Stimulated activated CD8-positive, alpha-beta memory T cell treated with anti-CD3 and anti-CD28 coated beads, Interleukin-12 subunit alpha, Interleukin-12 subunit beta, amount 100 ng/mL, for 4 hours (primary cell): ENCODE measurements at places on chromosomes 16 and 17.

DNA sequence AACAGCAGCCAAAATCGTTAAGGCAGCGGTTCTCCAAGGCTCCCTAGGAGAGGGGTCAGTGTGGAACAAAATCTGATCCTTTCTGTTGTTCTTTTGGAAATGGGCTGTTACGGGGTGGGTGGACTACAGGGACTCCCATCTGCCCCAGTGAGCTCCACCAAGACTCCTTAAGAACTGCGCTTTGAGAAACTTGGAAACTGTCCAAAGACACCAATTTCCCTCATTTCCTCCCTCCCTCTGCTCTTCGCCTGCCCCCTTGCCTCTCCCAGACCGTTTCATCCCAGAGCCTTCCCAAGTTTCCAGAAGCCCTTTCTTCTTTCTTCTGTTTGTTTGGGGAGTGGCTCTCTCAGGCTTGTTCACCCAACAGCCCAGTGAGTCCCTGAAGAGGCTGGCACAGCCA is 205.4 kb downstream of the COPRS start:
- DNase-seq: no peak

GRCh38 chr16:88868974-88869672 is 2.7 kb upstream of the PABPN1L start:
- no peak for DNase-seq

DNA sequence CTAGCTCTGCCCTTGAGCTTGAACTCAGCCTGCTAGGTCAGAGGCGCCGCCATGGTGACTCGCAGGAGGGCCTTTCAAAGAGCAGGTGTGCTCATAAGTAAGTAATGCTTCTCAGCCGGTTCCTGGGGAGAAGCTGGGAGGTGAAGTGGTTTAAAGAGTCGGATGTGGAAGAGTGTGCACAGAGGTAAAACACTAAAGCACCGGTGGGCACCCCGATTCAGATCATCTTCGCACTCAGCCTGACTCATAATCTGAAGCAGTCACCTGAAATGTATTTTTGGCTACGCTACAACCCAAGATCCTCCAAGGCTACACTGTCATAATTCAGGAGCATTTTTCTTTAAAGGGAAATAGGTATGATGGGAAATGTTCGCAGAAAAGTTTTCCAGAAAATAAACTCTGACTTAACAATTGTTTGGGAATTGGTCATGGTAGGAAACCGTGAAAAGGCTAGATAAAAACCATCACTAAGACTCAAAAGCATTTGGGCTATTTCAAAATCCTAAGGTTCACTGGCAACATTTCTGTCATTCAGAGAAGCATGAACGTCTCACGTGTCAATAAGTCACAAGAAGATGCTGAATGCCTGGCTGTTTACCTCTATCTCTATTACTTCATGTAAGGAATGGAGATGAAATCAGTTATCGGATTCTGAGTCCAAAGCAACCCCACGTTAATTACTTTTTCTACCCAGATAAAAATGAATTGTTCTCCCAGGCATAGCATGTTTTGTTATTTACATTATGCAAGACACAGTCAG is 17.8 kb downstream of the CDH8 start:
- DNase-seq: no peak

- no peak for DNase-seq
Measured at GRCh38 chr16:85481738-85482137, 131.4 kb upstream of the GSE1 start.

DNA sequence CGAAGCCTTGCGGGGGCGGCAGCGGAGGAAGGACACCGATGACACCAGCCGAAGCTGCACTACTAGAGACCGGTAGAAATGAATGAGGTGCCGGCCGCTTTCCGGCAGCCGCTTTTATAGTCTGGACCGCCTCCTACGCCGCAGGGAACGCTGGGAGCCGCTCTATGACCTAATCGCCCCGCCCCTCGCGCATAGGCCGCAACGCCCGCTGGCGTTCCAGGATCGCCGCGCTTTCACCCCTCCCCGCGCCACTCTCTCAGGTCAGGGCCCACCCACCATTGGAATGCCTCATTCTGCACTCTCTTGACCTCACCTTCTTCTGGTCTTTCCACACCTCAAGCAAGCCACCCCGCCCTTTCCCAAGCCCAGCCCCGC is at the start of gene DDX5:
Gene DDX5, minus strand, starts transcription at position 89 of the 375 bp plus-strand sequence. CDS start 170 bp downstream, outside the sequence.
- DNase-seq: peak; percentile 95
